ENCODE measurements at places on chromosomes 16 and 17.

GRCh38 chr16:24070851-24071250 lies 185.3 kb upstream of the CACNG3 start:
- no peak for DNase-seq

GRCh38 chr16:52389045-52389444 lies 157.9 kb downstream of the TOX3 start:
- no peak for DNase-seq

GRCh38 chr17:36851250-36851649 lies 86.0 kb upstream of the LHX1 start:
- DNase-seq = no peak

- no peak for DNase-seq
Observed at GRCh38 chr16:57297856-57298255, 13.4 kb upstream of the PLLP start.

GRCh38 chr17:80781211-80781610 lies 210.4 kb upstream of the CHMP6 start:
- DNase-seq = no peak

GRCh38 chr17:1956134-1956533 lies 69.0 kb downstream of the RTN4RL1 start:
- DNase-seq = no peak
